ENCODE measurements at places on chromosomes 12 and 14.

GRCh38 chr12:128266541-128267130 is 334 bp upstream of the TMEM132C start:
- no peak for DNase-seq

DNA sequence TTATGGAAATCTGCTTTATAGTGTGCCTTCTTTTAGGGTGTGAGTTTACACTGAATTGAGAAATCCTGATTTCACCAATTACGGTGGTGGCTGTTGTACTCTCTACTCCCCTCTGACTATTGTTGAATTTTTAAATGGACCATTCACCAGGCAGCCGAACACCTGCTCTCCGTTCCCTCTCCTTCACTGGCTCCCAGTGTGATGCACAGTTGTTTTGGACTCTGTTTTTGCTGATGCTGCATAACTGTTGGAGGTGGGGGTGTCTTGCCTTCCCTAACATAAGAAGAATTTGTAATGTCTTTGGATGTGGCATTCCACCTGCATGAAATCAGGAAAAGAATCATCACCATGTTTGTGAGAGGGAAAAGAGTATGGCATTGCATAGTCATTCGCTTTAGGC is 341.2 kb downstream of the SNAPC1 start:
- no peak for DNase-seq

- DNase-seq = no peak
Measured at GRCh38 chr12:52053536-52054209, 2.4 kb downstream of the NR4A1 start.

DNA sequence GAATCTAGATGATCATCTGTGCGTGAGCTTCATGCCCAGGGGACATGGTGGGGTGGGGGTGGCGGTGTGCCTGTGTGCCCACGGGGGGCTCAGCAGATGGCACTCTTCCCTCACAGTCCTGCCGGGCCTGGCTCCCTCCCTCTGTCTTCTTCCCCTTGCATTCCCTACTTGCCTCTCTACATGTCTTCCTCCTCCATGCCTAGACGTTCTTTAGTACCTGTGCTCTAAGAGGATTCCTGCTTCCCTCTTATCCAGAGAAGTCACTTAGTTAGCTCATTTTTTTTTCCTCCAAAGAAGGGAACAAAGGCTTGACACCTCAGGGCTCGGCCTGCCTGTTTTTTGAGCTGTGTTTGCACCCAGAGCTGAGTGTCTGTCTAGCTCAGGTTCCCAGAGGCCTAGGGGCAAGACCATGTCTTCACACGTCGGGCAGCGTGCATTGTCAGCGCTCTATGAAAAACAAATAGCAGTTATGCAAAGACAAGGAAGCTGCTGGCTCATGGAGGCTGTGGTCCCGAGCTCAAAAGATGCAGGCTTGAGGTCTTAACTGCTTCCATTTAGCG is 48.8 kb downstream of the NINJ2 start:
- DNase-seq = no peak

GRCh38 chr14:62631176-62631575 is 414.1 kb downstream of the KCNH5 start:
- no peak for DNase-seq

DNA sequence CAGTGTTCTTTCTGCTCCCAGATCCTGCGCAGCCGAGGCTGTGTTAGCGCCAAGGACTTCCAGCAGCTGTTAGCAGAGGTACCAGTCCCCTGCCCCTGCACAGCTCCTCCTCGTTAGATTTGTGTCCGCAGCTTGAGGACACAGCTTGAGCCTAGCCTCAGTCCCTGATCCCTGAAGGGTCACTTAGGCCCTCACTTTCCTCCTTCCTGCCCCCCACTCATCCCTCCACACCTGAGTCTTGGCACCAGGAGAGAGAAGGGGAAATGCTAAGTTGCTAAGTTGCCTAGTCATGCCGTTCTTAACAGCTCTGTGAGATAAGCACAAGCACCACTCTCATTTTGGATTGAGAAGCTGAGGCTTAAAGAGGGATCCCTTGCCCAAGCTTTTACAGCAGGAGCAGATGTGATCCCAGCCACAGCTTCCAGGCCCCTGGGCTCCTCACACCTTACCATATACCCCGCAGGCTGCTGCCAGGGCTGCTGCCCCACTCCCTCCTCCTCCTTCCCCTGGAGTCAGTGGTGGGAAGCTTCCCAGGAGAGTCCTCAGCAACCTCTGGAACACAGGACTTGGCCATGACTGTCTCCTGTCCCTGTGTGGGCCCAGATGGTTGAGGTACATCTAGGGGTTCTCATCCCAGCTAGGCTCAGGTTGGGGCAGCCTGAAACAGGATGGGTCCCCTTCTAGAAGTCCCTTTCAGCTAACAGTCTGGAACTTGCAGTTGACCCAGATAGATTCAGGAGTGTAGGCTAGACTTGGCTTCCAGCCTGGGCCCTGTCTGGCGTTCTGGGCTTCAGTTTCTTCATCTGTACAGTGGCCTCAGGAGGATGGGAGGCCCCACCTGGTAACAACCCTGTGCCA is 975 bp downstream of the OGFOD2 start:
- no peak for DNase-seq

DNA sequence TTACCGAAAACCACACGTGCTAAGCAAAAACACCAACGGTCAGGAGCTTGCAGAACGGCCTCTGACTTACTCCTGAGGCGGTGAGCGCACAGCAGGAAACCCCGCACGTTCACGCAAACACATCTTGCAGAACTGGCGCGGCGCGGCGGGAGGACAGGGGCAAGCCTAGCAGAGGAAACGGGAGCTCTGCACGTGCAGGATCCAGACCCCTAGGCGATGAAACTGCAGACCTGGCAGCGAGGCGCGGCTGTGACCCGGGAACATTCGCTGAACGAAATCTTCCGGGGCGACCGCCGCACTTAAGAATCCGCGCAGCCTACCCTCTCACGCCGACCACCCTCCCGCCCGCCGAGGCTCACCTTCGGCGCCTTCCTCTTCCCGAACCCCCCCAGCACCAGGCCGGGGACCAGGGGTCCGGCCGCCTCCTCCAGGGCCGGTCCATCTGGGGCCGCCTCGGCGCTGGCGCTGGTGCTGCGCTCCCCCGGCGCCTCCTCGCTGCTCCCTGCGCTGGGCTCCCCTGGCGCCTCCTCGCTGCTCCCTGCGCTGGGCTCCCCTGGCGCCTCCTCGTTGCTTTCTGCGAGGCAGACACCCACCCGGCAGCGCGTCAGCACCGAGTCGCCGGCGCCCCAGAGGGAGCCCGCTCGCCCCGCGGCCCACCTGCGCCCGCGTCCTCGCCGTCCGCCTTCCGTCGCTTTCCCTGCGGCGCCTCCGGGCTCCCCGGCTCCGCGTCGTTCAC is 615 bp downstream of the DDX51 start:
- DNase-seq = no peak

DNA sequence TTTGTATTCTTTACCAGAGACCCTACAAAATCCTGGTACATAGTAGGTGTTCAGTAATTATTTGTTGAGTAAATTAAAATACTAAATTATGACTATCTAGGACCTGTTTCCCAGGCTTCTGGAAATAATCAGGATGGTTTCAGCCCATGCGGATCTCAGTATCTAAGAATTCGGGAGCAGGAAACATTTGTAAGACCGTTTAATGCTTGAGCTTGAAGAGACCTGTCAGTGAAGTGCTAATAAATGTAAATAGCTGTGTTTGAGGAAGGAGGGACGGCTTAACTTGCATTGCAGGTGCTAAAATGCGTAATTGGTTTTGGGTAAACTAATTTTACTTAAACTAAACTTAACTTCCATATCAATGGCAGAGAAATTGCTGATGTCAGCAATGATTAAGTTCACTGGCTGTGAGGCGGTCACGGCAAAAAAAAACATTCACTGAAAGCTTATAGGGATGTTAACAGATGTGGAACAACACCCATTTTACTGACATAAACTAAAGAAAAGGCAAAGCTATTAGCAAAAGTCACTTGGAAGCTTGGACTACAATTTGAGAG is 28.6 kb upstream of the AEBP2 start:
- no peak for DNase-seq

DNA sequence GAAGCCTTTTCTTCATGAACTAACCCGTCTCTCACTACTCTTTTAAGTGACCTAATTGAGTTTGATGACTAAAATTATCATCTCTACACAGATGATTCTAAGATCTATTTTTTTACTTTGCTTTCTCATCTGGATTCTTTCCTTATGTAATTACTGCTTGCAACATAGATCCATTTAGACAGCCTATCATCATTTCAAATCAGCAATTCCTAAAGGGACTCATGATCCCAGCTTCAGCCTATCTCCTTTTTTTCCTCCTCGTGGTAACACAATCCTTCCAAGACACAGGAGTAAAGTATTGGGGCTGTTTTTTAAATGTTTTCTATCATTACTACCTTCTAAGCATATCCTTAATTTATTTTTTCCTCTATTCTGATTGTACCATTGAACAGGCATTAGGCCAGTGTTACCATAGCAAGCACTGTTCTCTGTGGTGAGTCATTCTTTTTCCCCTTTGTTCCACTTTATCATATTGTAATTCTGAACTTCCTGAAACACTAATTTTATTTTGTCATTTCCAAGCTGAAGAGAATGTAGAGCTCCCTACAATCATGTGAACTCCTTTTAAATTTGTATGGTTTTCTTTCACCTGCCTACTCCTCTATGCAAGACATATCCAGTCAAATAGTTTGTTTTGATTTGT is 190.4 kb upstream of the FAR2 start:
- DNase-seq = no peak

GRCh38 chr14:39880965-39881364 is 448.7 kb upstream of the FBXO33 start:
- no peak for DNase-seq

DNA sequence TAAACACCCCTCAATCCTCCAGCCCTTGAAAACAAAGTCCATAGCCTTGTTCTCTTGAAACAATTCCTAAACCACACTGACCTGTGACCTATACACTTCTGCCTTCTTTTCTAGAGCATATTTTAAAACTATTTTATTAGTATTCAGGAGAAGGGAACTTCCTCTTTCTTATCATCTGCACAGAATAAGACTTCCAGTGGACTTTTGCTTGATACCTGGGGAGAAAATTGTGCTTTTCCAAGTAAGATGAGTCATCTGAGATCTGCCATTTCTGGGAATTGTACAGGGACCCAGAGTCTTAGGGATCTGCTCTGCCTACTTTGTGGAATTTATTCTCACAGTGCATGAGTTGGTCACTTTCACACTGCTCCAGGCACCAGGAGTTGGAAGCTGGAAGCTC is 10.5 kb upstream of the WNT5B start:
- DNase-seq = no peak

GRCh38 chr12:93585247-93585646 is 12.8 kb downstream of the SOCS2 start:
- no peak for DNase-seq

- DNase-seq = no peak
Measured at GRCh38 chr12:89540586-89540985, 14.7 kb upstream of the POC1B start.

GRCh38 chr14:81450976-81451375 is 50.9 kb upstream of the STON2 start:
- DNase-seq = no peak

DNA sequence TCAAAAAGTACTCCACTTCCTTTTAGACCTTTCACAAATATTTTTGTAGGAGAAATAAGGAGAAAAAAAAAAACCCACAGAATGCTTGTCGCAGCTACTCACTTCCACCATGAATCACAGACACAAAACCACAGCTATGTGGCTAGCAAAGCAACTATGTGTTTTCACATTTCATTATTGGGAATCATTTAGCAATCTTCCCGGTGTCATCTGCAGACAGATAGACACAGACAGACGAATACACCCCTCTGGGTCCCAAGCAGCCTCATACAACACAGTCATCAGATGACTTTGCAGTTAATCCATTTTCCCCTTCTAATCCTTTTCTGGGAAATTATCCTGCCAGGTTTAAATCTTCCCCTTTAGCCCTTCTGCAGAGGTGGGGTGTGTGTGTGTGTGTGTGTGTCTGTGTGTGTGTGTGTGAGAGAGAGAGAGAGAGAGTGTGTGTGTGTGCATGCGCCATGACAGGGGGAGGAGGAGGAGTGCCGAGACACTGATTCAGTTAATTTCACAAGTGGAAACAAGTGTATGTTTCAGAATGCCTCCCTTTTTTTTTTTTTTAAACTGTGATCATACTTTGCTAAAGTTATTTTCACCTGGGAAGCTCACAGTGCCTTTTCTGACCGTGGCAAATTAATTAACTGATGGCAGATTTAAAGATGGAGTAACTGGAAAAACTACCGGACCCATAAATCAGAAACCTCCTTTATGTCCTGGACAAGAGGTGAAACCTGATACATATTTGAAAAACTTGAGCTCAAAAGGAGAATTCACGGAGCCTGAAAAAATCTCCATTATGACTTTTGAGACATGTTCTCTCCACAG is 39.9 kb downstream of the LTBP2 start:
- no peak for DNase-seq

DNA sequence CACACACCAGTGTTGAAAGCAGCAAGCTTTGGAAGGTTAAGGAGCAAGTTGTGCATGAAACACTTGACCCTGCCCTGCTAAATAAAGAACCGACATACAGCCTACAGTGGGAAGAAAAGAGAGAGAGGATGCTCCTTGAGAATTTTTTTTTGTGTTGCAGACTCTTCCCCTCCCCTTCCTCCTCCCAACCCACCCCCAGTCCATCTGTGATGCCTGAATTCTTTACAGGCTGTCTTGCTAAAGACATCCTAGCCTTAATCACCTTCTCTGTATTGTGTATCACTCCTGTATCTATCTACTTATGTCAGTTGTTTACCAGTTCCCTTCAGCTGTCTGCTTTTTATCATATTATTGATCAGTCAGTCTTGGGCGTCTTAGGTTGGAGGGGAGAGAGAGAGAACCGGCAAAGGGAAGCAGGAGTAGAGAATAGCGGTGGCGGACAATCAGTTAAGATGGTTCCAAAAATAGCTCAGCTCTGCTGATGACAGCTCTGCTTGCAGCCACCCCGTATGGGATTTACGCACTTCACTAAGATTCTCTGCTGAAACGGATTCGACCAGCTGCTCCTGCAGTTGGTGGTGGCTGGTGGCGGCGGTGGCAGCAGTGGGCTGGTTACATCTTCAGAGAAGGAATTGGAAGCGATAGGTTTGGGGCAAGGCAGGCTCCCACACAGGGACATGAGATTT is 664.7 kb downstream of the NRXN3 start:
- DNase-seq = no peak

- DNase-seq = no peak
Measured at GRCh38 chr12:89691659-89692058, 17.0 kb downstream of the ATP2B1 start.

DNA sequence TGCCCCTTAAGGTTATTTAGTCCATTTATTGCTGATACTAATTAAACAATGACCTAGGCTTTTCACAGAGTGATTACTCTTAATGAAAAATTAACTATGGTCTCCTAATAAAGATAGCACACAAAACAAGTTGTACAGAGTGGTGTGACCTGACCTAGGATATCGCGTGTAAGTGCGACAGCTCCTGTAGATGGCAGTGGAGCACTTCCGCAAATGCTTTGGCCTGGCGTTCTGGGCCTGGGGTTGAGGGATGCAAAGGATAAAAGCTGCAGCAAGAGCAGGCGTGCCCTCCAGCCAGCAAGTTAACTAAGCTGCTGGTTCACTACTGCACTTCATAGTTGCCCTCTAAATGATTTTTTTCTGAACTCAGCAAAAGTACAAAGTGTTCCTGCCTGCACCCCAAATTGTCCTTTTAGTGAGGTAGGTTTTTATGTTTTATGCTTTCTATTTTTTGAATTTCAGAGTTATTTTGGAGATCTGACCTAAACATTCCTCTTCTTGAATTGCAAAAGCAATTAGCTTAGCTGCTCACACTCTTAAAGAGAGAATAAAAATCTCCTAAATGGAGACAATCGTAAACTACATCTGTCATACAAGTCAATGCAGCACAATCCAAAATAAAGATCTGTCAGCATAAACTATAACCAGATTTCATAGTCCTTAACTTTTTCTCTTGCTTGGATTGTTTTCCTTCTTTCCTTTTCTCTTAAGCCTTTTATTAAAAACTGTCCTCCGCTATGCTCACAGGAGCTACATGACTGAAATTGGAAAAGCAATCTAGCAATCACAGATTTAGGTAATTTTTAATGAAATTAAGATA is 379.6 kb downstream of the LRIG3 start:
- no peak for DNase-seq

All from activated CD4-positive, alpha-beta T cell treated with anti-CD3 and anti-CD28 coated beads, Interleukin-2, amount 50 U/mL, for 24 hours (primary cell).